Activated T-helper 17 cell treated with anti-CD3 and anti-CD28 coated beads, Interleukin-2, amount 50 U/mL, for 72 hours (primary cell): ENCODE measurements at places on chromosomes 1 and 21. TPM values are rescaled to one million over a fixed set of nuclear protein-coding genes. Genes with fewer than 3 reads are reported as not detected.
A peak's percentile ranks its signal among the peaks of the same experiment; 100 is the strongest.

The ADGRB2 gene
- 4.5 TPM for total RNA-seq

The HAO2 gene
- total RNA-seq: not detected

The FNDC10 gene
- total RNA-seq: 1.4 TPM

The CFHR3 gene
- not detected for total RNA-seq

The RORC gene
- total RNA-seq: 39.5 TPM

GRCh38 chr1:175757381-175758015 is 14.1 kb upstream of the TNR start:
- peak; percentile 71 for ATAC-seq

- peak; percentile 39 for ATAC-seq
These were observed 158.0 kb upstream of the CACYBP start for GRCh38 chr1:174841747-174842146.

GRCh38 chr1:41367288-41367642 is 6.0 kb downstream of the FOXO6 start:
- ATAC-seq: no peak

GRCh38 chr1:178323067-178323466 is 173.7 kb downstream of the CLEC20A start:
- ATAC-seq: peak; percentile 72

DNA sequence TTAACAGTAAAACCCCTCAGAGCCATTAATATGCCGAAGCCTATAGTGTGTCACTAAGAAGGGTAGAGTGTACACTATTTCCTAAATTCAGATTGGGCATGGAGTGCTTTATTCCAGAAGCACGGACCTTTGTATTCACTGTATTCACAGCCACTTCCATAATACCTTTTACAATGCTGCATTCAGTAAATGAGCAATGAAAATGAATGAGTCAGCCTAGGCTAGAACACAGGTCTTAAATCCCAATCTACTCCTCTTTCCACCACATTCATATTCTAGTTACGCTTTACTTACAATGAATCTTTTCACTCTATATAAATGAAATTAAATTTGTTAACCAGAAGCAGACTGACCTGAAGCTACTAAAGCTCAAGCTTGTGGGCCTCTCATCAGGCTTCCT is 13.0 kb upstream of the GORAB start:
- no peak for ATAC-seq

- no peak for ATAC-seq
These were observed 413.7 kb downstream of the SETD4 start for GRCh38 chr21:35646606-35647005.

DNA sequence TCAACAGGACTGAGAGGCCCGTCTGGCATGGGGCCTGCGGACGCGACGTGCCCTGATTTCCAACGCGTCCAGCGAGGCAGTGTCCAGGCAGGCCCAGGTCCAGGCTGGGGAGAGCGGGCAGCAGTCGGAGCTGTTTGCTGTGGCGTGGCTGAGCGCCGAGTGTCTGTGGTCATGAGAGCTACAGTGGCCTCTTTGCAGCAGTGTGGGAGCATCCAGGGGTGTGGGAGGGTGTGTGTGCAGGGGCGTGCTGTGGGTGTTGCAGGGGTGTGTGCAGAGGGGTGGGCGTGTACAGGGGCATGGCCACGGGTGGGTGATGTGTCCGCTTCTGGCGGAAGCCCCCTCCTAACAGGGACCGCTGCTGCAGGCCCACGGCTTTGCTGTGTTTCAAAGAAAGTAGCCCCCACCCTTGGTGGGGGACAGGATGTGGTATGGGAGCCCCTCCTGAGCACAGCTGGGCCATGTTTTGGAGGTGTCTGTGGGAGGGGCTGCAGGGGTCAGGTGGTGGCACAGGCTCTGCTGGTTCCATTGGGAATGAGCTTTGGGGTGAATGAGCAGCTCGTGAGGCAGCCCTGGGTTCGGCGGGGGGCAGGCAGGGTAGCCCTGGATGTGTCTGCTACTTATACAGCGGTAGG is 17.7 kb downstream of the PLCH2 start:
- ATAC-seq: no peak

DNA sequence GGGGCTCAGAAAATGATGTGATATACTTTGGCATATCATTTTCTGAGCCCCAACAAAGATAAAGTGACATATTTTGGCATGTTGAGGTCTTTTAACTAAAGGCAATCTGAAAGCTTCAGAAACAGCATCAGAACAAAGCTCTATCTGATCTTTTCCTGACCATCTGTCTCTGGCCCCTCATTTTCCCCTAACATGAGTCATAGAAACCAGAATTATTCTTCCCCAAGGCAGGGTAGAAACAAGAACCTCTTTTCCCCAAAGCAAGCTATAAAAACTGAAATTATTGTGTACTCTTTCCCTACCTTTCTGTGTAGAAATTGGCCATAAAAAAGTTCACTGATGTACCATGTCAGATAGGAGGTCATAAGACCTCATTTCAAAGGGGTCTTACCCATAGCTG is 48.7 kb upstream of the PLA2G4A start:
- ATAC-seq: no peak

DNA sequence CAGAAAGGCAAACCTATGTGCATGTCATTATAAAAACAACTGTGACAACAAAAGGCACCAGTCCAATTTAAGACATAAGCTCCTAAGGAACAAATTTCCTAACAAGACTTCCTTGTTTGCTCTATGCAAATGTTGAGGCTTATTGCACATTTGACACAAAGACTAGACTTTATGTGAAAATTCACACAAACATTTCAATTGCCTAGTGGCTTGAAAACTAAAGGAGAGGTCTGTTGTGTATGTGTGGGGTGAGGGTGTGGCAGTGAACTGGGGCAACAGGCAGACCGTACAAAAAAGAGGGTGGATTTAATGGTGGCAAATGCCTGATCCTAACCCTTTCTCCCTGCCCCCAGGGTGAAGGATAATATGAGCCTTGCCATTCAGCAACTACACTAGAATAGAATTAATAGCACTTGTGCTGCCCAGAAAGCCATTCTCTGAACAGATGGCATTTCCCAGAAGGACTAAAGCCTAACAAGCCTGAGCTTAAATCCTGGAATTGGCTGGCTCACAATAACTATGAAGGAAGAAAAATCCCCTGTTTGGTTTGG is 73.9 kb downstream of the GLUL start:
- no peak for ATAC-seq

- ATAC-seq: peak; percentile 60
These were observed 62.1 kb downstream of the DEGS1 start for GRCh38 chr1:224245188-224245587.

GRCh38 chr1:43582162-43582566 is 51.5 kb downstream of the PTPRF start:
- peak; percentile 95 for ATAC-seq

GRCh38 chr1:31705080-31705866 is 1.5 kb upstream of the COL16A1 start:
- peak; percentile 87 for ATAC-seq

DNA sequence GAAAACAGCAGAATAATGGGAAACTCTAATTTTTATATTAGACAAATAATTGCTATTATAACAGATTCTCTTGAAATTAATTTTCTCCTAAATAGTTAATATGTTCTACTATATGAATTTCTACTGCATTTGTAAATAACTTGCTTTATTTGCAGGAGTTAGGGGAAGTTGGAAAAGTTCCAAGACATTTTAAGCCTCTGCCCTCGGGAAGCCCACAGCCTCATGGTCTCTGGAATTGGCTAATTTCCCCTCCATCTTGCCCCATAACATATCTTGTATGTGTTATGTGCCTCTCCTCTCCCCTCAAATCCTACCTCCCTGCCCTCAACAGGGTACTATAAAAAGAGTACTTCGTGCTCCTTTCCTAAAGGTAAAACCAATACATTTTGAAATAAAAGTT is 271.4 kb upstream of the NR5A2 start:
- no peak for ATAC-seq

- no peak for ATAC-seq
These were observed 2.8 kb downstream of the TGFB2 start for GRCh38 chr1:218347723-218348627.
